ENCODE measurements at places on chromosomes 6 and 20.

DNA sequence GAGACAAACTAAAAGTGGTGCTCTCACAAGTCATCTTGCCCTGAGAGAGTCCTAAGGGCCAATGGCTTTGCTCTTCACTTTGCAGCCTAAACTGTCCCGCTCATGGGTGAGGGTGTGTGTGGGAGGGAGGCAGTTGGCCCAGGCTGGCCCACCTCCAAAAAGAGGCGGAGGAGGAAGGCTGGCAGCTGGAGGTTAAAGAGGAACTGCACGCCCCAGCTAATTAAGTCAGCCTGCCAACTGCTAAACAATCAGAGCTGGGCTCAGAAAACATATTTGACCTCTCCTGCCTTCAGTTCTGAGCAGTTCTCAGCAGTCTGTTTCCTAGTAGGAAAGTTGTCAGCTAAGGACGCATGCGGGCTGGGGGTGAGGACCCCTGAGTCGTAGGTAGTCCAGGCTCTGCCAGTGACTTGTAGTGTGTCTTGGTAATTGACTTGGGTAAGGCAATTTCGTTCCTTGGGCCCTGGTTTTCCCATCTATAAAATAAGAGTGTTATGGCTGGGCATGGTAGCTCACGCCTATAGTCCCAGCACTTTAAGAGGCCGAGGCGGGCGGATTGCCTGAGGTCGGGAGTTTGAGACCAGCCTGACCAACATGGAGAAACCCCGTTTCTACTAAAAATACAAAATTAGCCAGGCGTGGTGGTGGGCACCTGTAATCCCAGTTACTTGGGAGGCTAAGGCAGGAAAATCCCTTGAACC is 17.0 kb downstream of the GSS start:
- DNase-seq = no peak

GRCh38 chr6:33995309-33996119 is 150.4 kb downstream of the GRM4 start:
- no peak for DNase-seq

- DNase-seq = no peak
Observed at GRCh38 chr6:12178521-12178920, 111.6 kb upstream of the EDN1 start.

GRCh38 chr20:7085467-7085866 is 318.0 kb downstream of the BMP2 start:
- no peak for DNase-seq

Measured in activated naive CD4-positive, alpha-beta T cell treated with Interleukin-2 at 50 U/mL for 16 hours (primary cell).